ENCODE measurements at places on chromosomes 4 and X. TPM values are rescaled to one million over a fixed set of nuclear protein-coding genes. Genes with fewer than 3 reads are reported as not detected.

DNA sequence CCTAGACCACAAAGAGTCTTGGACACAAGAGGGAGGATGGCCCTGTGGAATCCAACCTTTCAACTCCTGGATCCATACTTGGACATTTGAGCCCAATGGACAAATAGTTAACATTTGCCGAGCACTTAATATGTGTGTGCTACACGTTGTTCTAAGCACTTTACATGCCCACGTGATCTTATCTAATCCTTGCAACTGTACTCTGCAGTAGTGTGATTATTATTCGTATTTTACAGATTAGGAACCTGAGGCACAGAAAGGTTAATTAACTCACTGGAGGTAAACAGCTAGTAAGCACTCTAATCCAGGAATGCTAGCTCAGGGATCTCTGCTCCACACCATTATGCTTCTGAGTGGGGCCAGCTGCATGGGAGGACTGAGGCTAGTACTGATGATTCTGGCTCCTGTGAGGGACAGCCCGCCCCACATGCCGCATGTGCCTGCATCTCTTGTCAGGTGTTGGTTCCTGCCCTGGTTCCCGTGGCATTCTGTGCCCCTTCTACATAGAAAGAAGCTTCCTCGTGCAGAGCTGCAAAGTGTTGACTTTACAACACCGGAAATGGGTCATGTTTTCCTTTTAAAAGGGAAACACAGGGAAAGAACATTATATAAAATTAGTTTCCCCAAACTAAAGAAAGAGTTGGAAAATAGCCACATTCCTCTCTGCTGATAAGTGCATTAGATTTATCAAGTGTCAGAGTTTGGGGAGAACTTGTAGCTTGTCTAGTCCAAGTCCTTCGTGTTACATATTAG lies 34.8 kb downstream of the PLAC1 start:
- no peaks in the 10 kb centered on the region for H3K27me3 ChIP-seq
- DNase-seq = no peak
- H3K4me3 ChIP-seq = no peak overlapping the region
- H3K4me1 ChIP-seq = no peaks in the 10 kb centered on the region

DNA sequence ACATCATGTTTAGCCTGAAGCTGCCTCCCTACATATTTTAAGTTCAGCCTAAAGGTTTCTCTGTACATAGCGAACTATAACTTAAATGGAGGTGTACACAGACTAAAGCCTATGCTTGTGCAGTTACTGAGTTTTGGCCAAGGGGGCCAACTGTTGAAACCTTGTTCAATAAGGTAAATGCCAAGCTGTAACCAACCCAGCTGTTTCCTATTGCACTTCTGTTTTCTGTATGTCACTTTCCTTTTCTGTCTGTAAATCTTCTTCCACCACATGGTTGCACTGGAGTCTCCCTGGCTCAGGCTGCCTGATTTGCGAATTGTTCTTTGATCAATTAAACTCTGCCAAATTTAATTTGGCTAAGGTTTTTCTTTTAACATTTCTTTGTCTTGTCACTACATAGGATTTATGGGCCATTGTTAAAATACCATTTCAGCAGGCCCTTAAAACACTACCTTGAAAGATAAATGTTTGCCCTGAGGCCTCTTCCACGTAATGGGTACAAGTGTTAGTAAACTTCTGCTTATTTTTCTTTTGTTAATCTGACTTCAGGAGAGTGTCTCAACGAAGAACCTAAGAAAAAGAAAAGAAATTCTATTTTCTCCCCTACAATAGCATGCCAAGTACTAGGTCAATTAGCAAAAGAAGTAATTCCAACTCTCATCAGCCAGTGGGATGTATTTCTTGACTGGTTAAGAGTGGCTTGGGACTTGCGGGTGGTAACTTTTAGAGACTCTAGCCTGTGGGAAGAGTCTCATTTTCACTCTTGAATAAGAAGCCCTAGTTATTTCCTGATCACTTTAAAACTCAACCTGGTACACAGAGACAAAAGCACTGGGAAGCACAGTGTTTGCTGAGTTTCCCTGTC lies 45.7 kb upstream of the PRSS12 start:
- H3K27ac ChIP-seq = no peak overlapping the region
- H3K4me3 ChIP-seq = no peak overlapping the region
- no peaks in the 10 kb centered on the region for H3K27me3 ChIP-seq

DNA sequence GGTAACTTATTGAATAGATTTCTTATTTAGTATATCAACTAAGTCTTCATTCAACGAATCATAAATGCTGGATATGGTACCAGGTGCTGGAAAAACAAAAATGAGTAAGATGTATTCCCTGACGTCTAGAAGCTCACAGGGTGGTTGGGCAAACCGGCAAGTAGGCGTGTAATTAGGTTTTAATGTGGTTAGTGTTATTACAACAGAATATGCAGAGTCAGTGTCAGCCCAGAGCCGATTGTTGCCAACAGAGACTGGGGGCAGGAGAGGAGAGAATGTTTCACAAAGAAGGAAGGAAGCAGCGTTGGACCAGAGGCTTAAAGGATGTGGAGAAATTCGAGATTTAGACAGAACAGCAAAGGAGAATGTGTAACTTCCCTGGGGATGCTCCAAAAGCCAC lies 111.7 kb downstream of the TENM3 start:
- H3K4me1 ChIP-seq = no peaks in the 10 kb centered on the region
- no peaks in the 10 kb centered on the region for H3K27me3 ChIP-seq
- DNase-seq = no peak
- H3K36me3 ChIP-seq = no peaks in the 10 kb centered on the region
- no peak overlapping the region for H3K4me3 ChIP-seq

DNA sequence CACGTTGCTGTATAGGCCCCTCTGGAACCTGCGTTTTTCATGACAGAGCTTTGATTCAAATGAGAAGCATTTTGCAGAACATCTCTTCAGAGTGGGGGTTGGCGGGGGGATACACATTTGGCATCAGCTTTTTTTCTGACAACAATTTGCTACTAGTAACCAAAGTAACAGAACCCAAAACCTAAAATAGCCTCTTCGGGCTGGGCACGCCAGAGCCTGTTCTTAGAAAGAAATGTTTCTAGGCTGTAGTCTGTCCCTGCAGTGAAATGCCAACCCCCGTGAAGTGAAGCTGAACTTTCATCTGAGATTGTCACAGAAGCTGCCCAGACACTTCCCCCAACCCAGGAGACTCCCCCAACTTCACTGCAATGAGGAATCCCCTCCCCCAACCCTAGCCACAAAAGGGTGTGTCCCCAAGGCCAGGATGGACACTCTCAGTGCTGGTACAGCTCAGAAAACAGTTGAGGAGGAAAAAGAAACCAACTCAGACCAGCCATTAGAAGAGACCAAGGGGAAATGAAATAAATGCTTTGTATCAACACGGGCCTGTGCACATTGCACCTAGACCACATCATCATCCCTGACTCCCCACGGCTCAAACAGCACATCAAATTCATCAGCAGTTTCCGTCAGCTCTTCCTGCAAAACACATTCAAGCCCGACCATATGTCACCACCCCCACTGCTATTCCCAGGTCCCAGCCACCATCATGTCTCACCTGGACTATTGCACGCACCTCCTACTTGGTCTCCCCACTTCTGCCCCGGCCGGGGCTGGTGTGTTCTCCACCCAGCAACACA lies 8.4 kb upstream of the MAN2B2 start:
- no peaks in the 10 kb centered on the region for H3K36me3 ChIP-seq
- no peak overlapping the region for H3K27ac ChIP-seq
- peaks cover 3% of the 10 kb centered on the region for H3K27me3 ChIP-seq
- H3K4me1 ChIP-seq = peaks cover 4% of the 10 kb centered on the region

DNA sequence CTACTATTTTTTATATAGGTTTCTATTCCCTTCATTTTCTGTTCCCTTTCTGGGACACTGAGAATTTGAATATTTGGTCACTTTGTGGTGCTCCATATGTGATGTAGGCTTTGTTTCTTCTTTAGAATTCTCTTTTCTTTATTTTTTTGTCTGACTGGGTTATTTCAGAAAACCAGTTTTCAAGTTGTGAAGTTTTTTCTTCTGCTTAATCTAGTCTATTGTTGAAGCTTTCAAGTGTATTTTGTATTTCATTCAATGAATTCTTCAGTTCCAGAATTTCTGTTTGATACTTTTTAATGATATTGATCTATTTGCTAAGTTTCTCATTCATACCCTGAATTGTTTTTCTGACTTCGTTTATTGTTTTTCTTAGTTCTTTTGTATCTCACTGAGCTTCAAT lies 96.2 kb upstream of the HAND2 start:
- DNase-seq = no peak
- H3K36me3 ChIP-seq = no peaks in the 10 kb centered on the region
- no peak overlapping the region for H3K4me3 ChIP-seq

- no peaks in the 10 kb centered on the region for H3K36me3 ChIP-seq
- no peak overlapping the region for H3K27ac ChIP-seq
- H3K4me1 ChIP-seq = no peaks in the 10 kb centered on the region
- no peaks in the 10 kb centered on the region for H3K27me3 ChIP-seq
- DNase-seq = no peak
These were observed 34.8 kb downstream of the TACC3 start for GRCh38 chr4:1756079-1756478.

- no peak overlapping the region for H3K4me3 ChIP-seq
- H3K27ac ChIP-seq = no peak overlapping the region
- no peaks in the 10 kb centered on the region for H3K4me1 ChIP-seq
- H3K27me3 ChIP-seq = no peaks in the 10 kb centered on the region
- no peaks in the 10 kb centered on the region for H3K36me3 ChIP-seq
These were observed 811.9 kb upstream of the PCDH7 start for GRCh38 chr4:29908276-29908675.

Gene MMAA
- total RNA-seq = 17.3 TPM

Gene FAT4
- total RNA-seq = 7.2 TPM

Gene PAGE5
- total RNA-seq = not detected

Gene PPP2R2C
- not detected for total RNA-seq

Measured in liver (tissue), 10 donors.